NCI-H524 treated with DMSO at 0.1 percent for 48 hours (cell line): ENCODE measurements at places on chromosomes 3 and 15.

DNA sequence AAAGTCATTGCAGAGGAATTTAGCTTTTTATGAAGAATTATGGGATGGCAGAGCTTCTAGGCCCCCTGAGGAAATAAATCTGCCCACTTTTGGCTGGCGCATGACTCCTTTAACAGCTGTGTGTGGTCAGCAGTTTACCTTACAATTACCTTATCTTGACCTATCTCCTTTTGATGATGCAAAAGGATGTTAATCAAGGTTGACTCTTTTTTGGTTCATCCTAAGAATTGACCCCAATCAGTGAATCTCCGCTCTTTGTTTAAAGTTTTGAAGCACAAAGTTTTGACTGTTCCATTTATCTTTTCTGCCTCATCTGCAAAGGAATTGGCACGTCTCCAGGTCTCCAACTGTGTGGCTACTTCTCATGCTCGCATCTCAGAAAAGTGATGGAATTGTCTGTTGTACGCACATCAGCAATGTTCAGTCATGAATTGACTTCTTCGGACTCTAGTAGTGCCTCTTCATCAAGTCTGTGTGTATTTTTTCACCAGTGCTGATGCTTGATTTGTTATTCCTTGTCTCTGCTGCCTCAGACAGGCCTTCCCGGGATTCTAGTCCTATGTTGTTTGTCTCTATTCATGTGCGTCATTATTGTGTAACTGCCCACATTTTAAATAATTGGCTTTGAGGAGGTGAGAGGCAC is 196.2 kb upstream of the CFAP20DC start:
- DNase-seq, result no peak

GRCh38 chr3:156675830-156676767 is 1.7 kb downstream of the TIPARP start:
- DNase-seq, result no peak

GRCh38 chr3:89260721-89261120 is 153.3 kb downstream of the EPHA3 start:
- no peak for DNase-seq

DNA sequence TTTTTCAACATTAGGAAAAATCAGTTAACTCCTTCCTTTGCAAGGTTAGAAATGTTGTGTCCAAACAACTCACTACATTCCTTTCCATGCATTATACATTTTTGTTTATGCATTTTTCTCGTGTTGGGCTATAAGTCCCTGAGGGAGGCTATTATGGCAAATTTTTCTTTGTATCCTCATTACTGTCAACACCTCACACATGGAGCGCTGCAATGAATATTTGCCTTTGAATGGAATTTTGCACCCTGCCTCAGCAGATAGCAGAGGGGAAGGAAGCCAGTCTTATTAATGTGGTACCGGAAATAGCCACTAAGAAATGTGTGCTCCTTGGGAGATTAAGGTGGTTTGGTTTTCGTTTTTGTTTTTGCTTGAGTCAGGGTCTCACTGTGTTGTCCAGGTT is 134.7 kb downstream of the THSD4 start:
- DNase-seq, result no peak

DNA sequence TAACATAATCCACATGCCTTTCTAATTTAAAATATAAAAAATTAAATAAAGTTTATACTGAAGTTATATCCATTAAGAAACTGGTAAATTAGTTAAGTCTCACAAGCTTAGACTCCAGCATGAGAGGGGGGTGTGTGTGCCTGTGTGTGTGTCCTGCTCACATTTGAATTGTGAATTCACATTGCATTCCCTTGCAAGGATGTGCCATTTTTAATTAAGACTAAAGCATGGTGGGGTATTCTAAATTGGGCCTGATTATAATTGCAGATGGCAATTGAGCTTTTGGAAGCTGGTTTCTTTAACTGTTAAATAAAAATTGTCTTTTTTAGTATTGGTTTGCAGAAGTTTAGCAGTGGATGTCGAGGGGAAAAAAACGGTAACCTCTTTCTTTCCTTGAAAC is 56.9 kb downstream of the PTPRG start:
- no peak for DNase-seq

DNA sequence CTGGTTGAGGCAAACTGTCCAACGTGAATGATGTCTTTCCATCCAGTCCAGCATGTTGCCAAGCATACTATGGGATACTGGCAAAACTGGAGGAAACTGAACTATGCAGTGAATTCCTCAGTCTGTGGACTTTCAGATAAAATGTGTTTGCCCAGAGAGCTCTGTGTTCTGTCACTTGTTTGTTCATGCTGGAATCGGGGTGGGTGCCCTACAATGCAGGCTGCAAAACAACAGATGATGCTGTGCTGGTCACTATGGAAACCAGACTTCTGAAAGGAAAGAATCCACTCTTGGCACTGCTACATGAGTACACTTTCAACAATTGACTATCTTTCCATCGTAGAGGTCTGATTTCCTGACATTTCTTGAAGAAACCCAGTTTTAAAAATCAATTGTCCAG is 272.5 kb upstream of the ARHGEF26 start:
- DNase-seq, result no peak

DNA sequence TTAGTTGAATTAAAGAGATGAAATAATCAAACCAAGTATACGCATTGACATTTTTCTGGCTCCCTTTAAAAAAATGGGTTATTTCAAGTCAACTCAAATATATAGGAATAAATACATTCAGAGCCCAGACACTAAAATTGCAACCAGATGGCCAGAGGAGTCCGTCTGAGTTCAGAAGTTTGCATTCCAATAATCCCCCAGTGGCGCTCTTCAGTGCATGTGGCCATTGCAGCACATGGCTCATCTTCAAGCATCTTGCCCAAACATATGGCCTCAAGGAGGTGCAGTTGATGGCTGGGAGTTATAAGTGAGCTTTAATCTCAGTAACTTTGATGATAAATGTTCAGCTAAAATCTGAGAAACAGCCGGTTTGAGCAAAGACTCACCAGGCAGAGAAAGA is 295.8 kb upstream of the LRRN1 start:
- peak; percentile 60 for DNase-seq
